NCI-H226 (cell line): ENCODE measurements at places on chromosomes 12 and 14.

GRCh38 chr12:66662179-66662578 is 16.7 kb downstream of the GRIP1 start:
- no peak for DNase-seq

- peak; percentile 41 for DNase-seq
These were observed 72.2 kb downstream of the SPTB start for GRCh38 chr14:64807551-64807950.

DNA sequence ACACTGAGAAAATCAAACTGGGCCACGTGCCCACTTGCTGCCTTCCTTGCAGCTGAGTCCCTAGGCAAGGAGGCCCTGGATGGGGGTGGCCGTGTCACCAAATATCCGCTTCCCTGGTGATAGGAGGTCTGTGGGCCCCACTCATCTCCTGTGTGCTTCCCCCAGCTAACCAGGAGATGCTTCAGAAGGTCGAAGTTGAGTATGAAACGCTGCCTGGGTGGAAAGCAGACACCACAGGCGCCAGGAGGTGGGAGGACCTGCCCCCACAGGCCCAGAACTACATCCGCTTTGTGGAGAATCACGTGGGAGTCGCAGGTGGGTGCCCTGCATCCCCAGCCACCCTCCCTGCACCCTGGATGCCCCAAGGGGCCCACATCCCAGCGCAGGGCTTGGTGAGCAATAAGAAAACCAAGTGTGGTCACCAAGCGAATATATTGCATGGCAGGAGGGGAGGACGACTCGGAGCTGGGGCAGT is 6.8 kb upstream of the SIVA1 start:
- no peak for DNase-seq

- no peak for DNase-seq
These were observed 16.7 kb downstream of the COPZ1 start for GRCh38 chr12:54341378-54342300.

- no peak for DNase-seq
These were observed 51.8 kb downstream of the TRAF3 start for GRCh38 chr14:102829016-102829548.

DNA sequence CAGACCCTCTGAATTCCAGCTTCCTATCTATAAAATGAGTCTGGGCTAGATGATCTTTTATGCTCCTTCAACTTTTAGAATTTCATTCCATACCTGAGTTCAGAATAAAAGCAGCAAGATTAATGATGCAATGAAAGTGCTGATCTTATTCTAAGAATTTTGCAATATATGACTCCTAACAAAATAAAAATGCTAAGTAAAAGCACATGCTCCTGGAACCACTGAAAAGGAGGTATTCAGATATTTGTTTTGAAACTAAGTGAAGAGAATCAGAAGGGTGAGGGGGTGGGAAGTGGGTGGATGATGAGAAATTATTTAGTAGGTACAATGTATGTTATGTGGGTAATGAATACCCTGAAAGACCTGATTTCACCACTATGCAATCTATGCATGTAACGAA is 216.6 kb downstream of the PTPRO start:
- no peak for DNase-seq

- no peak for DNase-seq
These were observed 14.8 kb downstream of the KMT5A start for GRCh38 chr12:123398550-123399254.

DNA sequence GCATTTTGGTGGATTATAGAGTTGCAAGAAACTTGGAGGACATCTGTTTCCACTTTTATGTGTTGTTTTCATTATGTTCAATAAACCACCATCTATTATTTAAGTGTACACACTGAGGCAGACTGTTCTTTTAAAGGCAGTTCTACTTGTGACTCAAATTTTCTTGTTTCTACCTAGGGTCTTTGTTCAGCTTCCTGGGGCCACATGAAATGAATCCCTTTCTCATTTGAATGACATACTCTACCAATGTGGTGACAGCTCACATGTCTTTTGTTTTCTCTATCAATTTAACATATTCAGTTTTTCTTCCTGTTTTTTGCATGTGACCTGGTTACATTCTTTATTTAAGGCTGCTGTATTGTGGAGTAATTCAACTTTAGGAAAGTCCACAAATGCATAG is 7.9 kb downstream of the SLC16A7 start:
- no peak for DNase-seq

GRCh38 chr12:117130801-117131200 is 31.6 kb upstream of the TESC start:
- no peak for DNase-seq

GRCh38 chr14:55245657-55246268 is 25.5 kb upstream of the FBXO34 start:
- DNase-seq: no peak

DNA sequence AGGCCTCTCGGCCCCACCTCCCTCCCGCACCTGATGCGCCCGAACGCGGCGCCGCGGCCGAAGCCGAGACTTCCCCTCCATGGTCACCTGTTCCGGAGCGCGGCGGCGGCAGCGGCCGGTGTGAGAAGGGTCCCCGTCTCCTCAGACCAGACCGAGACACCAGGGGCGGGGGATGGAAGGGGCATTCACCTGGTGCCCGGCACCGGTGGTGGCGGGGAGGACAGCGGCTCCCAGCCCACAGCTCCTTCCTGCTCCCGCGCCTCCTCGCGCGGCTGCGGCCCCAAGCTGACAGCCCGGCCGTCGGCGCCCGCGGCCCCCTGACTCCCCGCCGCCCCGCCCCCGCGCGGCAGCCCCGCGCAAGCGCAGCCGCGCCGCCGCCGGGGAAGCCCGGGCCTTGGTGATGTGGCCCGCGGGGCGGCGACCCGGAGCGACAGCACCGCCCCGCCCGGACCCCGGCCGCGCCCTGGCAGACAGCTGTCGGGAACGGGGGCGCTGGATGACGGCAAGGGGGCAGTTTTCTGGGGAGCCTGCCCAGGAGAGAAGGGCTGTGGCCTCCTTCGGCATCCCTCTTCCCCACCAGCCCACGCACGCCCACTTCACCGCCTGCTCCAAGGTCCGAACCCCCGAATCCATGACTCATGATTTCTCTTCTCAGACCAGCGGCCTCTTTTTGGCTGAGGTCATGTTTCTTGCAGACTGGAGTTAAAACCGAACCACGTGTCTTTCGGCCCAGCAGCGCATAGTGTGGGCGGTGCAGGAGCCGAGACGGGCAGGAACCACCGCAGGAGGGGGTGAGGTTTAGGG is at the start of gene SLC41A2:
Gene SLC41A2, minus strand, starts transcription at position 290 of the 804 bp plus-strand sequence. CDS start 29,763 bp downstream, outside the sequence.
- peak; percentile 100 for DNase-seq

- no peak for DNase-seq
These were observed 5.8 kb downstream of the PRKAG1 start for GRCh38 chr12:49012739-49013138.

DNA sequence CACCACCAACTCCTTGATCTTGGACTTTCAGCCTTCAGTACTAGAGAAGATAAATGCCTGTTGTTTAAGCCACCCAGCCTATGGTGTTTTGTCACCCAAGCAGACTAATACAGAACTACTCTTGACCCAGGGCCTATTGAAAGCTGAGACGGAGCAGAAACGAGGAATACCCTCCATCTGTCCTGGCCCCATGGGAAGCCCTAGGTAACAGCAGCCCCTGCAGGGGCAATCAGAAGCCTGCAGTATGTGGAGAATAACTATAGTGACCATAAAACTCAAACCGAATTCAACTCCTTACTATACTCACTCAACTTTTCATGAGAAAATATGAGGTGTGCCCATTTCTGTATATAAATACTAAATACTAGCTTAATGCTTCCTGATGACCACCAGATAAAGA is 307.4 kb downstream of the NUAK1 start:
- DNase-seq: no peak

- DNase-seq: no peak
These were observed 7.2 kb upstream of the CRIP2 start for GRCh38 chr14:105467249-105467941.

DNA sequence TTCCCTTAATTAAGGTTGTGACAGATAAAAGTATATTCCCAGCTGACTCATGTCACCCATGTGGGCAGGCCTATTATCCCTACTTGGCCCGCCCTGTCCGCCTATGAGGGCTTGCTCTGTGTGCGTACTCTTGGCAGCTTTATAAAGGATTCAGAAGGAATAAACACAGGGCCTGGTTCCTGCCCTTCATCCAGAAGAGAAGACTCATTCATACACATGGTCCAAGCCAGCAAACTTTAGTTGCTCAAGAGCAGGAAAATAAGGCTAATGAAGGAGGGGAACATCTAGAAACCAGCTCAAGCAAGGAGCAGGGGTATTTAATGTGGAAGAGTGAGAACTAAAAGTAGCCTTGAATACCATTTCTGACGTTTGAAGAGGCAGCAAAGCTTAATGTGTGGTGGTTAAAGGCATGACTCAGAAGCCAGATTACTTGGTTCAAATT is 141.9 kb downstream of the CRADD start:
- no peak for DNase-seq

DNA sequence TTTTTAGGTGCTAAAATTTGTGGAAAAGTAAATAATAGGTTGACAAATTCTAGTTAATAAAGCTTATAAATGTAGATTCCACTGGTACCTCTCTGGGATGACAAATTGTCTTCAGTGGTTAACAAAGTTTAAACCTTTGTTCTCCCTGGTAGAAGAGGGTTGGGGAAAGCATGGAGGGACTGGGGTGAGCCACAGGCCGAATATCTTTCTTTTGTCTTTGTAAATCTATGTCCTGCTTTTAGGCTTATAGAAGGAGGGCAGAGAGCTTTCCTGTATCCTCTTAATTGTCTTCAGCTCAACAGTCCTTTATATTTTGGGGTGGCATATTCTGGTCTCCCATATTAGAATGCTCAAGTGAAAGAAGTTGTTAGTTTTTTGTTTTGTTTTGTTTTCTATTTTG is 142.2 kb upstream of the CNOT2 start:
- no peak for DNase-seq

- DNase-seq: no peak
These were observed 6.9 kb downstream of the DERA start for GRCh38 chr12:15918066-15918465.

- DNase-seq: peak; percentile 83
These were observed at the start of gene ESPL1 for GRCh38 chr12:53267999-53268629. Gene ESPL1 (plus strand): TSS chr12:53268299. CDS start chr12:53268767, 468 bp downstream.

- DNase-seq: no peak
These were observed 28.7 kb upstream of the CERS5 start for GRCh38 chr12:50195832-50196231.

GRCh38 chr14:73758392-73759182 is 44.4 kb upstream of the PNMA1 start:
- peak; percentile 78 for DNase-seq

DNA sequence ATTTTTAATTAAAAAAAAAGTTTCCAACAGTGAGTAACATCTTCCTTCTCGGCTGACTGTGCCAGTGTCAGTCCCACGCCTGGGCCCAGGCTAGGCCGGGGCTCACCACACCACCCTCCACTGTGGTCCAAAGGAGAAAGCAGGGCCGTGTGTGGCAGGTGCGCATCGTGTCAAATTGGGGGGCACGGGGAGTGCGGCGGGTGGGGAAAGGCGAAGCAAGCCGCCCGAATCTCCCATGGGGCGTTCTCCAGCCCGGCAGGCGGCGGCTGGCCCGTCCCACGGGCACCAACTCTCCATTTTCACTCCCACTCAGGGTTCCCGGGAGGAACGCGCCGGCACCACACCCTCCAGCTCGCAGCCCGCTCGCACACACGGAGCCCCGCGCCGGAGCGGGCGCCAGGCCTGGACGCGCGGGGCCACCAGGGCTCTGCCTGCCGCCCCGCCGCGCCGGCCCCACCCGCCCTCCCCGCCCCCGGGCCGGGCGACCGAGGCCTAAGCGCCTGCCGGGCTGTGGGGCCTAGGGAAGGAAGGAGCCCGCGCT is 604 bp downstream of the EEA1 start:
- peak; percentile 9 for DNase-seq
